ENCODE measurements at places on chromosomes 4 and X. TPM values are rescaled to one million over a fixed set of nuclear protein-coding genes. Genes with fewer than 3 reads are reported as not detected.

AR gene
- total RNA-seq: 35.7 TPM

MAOB gene
- 42.0 TPM for total RNA-seq

RTL3 gene
- total RNA-seq: not detected

TMEM154 gene
- total RNA-seq: 5.6 TPM

GRPR gene
- total RNA-seq: 6.2 TPM

MSX1 gene
- 8.5 TPM for total RNA-seq

PROM1 gene
- 0.64 TPM for total RNA-seq

ADH1A gene
- total RNA-seq: 0.66 TPM

CSAG1 gene
- not detected for total RNA-seq

PRKG2 gene
- total RNA-seq: 1.2 TPM

MAGEA1 gene
- not detected for total RNA-seq

CLIC2 gene
- 10.7 TPM for total RNA-seq

RELL1 gene
- total RNA-seq: 76.0 TPM

PCYT1B gene
- 0.73 TPM for total RNA-seq

TMEM31 gene
- total RNA-seq: not detected

ATOH1 gene
- total RNA-seq: not detected

BEX1 gene
- 1.3 TPM for total RNA-seq

IGSF1 gene
- total RNA-seq: 7.5 TPM

CLDN2 gene
- total RNA-seq: 0.32 TPM

PAPSS1 gene
- 40.6 TPM for total RNA-seq

GABRG1 gene
- under 0.01 TPM for total RNA-seq

PASD1 gene
- not detected for total RNA-seq
